NCI-H1092 (cell line): ENCODE measurements at places on chromosomes 2 and 18.

DNA sequence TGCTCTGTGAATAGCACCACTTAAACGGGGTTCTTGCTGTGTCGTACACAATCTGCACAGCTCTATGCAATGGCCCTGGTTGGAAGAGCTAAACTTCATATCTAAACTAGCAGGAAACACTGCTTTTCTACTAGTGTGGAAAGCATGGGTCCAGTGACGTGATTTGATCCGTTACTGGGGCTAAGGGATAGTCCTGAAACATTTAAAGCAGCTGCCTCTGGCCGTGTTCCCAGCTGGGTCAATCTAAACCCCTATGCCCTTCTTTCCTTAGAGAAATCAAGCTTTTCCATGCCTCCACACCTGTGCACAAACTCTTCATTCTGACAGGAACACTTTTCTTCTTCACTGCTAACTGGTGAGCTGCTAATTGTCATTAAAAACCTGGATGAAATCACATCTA lies 5.4 kb upstream of the IGFBP5 start:
- no peak for DNase-seq

DNA sequence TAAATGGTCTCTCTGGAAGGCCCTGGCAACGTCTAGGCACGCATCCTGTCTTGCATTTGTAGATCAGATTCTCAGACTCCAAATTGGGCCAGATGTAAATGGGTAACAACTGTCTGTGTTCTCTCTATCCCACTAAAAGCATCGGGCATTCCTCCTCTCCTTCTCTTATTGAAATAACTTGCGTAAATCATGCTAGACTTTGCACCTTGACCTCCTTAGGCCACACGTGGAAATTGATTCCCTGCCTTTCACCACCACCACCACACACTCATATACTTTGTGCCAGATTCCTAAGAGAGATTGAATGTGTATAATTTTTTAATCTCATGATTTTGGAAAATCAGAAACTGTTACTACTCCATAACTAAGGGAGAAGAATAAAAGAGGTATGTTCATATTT lies 21.3 kb downstream of the MAPRE3 start:
- no peak for DNase-seq

DNA sequence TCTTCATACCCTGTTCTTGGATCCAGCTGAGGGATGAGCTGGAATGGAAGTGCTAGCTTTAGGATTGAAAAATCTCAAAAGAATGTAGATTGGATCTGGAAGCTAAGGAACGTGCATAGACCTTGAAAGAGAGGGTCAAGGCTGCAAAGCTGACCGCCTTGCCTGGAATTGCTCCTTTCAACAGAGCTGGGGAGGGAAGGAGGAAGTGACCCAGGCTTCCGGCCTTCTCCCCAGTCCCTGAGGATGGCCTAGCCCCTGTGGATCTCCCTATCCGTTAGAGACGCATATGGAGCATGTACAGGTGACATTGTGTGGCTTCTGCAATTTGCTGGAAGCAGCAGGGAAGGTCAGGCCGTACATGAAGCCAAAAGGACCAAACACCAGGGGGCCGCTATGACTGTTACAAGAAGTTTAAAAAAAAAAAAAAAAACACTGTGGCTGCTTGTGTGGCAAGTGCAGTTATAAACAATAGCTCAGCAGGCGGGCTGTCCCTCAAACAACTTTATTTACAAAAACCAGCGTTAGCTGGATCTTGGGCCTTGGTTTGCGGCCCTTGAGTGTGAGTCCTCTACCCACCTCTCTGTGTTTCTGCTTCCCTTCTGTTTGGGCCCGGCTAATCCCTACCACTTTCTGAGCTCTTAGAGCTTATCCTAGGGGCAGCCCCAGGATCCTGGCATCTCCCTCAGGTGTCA lies 227.6 kb downstream of the SEPTIN10 start:
- no peak for DNase-seq

DNA sequence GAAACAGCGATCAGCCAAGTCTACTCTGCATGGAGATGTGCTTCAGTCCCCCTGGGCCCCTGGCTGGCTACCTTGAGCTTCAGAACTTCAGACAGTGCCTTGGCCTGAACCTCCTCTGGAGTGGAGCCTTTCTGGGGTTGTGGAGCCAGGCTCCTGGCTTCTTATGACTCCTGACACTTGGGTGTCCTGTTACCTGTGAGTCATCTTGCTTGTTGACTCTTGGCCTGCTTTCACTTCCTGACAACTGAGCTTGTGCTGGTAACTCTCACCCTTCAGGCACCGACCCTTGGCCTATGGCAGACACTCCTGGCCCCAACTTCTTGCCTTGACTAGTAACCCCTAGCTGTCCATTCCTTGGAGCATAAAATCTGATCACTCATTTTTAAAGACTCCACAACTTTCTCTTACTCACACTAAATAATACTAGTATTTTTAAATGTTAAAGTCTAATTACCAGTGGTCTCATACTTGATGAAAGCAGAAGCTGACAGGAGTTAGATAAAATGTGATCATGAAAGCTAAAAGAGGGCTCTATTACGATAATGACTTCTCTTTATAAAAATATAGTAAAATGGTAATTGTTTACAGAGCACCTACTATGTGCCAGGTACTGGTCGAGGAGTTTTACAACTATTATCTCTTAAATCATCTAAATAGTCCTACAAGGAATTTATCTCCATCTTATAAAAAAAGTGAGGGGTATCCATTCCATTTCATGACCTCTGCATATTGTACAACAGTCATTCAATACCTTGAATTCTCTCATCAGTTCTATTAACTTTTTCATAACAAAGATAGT lies 46.3 kb upstream of the VIT start:
- no peak for DNase-seq

GRCh38 chr2:110828330-110828729 lies 96.0 kb downstream of the ACOXL start:
- no peak for DNase-seq

DNA sequence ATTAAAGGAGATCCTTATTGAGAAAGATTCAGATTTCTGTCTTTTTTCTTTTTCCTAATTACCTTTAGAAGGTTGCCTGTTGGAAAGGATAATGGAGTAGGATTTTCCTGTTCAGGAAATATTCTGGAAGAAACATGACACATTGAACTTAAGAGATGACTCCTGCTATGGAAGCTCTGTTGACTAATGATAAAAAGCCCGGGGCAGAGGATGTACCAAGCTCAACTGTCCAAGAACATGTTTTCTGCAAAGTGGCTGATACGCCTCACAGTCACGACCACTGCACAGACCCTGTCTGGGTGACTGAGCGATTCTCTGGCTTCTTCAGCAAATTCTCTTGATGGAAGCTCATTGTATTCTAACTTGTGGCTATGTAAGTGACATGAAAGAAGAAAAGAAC lies 86.2 kb upstream of the THOC1 start:
- DNase-seq: no peak

DNA sequence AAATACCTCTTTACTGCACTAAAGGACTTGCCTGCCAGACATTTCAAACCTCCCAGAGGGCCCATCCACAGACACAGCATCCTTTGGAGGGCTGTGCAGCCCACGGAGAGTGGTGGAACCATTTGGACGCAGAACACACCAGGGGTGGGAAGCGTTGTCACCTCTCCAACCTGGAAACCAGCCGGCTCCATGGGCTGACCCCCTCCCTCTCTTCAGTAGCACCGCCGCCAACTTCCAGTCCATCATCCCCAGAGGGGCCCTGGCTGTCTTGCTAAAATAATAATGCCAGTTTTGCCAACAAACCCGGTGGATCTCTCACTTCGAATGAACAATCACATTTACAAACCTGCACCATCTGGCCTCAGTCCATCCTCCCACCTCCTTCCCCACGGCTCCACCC lies 203.9 kb downstream of the FBXO15 start:
- DNase-seq: no peak

DNA sequence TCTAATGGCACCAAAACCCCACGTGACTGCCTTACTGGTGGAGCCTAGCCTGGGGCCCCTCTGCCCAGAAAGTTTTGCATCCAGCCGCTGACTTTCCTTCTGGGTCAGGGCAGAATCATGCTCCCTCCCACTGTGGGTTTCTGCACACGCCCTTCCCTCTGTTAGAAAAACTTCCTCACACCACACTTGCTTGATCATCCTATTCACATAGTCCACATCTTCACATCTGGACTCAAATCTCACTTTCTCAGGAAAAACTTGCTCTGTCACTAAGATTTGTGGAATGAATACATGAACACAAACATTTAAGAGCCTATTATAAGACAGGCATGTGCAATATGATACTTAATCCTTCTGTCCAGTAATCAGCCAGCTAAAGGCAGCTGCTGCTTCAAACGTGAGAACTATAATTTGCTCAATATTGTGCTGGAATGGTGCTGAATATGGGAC lies 274.7 kb downstream of the RND3 start:
- no peak for DNase-seq

DNA sequence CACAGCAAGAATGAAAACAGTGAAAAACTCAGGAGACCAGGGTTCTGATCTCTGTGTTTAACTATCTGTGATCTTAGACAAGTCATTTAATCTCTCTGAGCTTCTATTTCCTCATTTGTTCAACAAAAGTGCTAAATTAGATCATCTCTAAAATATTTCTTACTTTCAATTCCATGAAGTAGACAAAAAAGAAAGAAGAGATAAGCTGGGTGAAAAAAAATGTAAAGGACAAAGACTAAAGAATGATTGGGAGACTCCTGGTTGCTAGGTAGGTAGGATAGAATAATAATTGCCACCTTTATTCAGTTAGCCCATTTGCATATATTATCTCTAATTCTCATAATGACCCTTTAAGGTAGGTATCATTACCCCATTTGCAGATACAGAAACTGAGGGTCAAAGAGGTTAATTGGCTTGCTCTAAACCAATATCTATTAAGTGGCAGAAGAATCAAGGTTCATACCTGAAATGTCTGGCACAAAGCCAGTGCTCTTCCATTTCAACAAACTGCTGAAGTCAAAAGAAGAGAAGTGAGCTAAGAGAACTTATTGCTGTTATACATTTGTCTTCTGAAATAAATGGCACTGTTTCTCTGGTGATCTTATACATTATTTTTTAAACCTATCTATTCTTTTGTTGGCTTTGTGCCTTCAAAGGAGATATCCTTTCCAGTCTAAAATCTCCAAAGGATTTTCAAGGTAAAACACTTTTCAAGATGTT lies 141.7 kb downstream of the OTX1 start:
- DNase-seq: no peak

- no peak for DNase-seq
These were observed 26.8 kb downstream of the AAK1 start for GRCh38 chr2:69616755-69617154.

GRCh38 chr2:181198183-181198864 lies 217.9 kb downstream of the UBE2E3 start:
- DNase-seq: no peak

- DNase-seq: no peak
These were observed 162.0 kb downstream of the SLC8A1 start for GRCh38 chr2:40289771-40290404.

- no peak for DNase-seq
These were observed 58.4 kb upstream of the CDCA7 start for GRCh38 chr2:173296235-173296634.

GRCh38 chr2:154914561-154914960 lies 216.1 kb downstream of the KCNJ3 start:
- DNase-seq: no peak
